ENCODE measurements at places on chromosomes 11 and 22.

DNA sequence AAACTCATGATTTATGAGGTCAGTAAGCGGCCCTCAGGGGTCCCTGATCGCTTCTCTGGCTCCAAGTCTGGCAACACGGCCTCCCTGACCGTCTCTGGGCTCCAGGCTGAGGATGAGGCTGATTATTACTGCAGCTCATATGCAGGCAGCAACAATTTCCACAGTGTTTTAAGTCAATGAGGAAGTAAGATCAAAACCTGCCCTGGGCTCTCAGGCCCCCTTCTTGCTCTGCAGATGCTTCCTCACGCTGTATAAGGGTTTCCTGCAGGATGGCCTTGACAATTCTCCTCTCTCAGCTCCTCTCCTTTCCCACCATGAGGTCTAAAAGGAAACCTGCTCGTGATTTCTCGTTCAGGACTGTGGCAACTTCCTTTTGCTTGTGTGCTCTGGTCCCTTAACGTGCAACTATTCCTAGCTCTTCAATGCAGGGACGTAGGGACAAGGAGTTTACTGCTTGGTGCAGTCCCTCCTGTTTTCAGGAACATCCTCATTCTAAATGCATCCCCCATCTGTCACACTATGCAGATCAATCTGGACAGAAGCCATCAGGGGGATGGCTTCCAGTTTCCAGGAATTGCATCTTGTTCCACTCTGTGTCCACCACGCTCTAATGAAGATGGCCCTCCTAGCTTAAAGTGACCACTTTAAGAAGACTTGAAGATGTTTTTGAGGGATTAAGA, 64.3 kb upstream of the IGLL5 start:
- no peak for DNase-seq

GRCh38 chr22:22929381-22930221, 42.0 kb downstream of the IGLL5 start:
- no peak for DNase-seq

GRCh38 chr11:88655656-88656055, 318.1 kb upstream of the CTSC start:
- DNase-seq, result no peak

DNA sequence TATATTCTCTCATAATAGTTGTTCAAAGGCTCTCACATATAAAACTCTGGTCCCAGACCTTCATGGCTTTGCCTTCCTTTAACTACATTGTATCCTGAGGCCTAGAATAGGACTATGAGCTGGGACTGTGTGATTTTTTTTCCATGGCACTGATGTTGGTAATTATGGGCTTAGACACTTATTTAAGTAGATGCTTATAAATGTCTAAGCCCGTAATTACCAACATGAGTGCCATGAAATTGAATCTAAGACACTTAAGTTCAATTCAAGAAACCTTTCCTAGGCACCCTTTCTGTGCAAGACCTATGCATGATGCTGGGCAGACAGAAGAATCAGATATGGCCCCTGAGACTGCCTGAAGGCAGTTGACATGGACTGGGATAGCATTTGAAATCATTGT, 63.0 kb downstream of the P4HA3 start:
- DNase-seq, result no peak

Data from SJSA1 (cell line).